ENCODE measurements at places on chromosomes 2 and 18. TPM values are rescaled to one million over a fixed set of nuclear protein-coding genes. Genes with fewer than 3 reads are reported as not detected.
A peak's percentile ranks its signal among the peaks of the same experiment; 100 is the strongest.

HOXD3 gene
- total RNA-seq = 14.8 TPM

NEURL3 gene
- not detected for total RNA-seq

DNA sequence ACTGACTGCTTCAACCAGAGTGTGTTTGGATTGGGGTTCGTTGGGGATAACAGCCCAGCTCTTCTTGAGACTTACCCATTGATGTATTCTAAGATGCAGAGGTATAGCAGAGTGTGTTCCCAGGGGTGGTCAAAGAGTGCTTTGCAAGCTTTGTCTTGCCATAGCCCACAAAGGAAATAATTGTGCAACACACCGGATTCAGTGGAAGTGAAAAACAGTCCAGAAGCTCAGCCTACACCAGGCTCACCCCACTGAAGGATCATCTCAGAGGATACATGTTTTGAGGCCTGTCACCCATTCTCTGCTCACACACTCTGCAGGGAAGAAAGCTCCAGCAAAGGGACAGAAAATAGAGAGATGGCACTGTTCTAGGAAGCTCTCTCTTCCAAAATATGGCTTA lies 9.6 kb downstream of the CACNB4 start:
- DNase-seq = no peak

NOL4 gene
- not detected for total RNA-seq

- no peak for DNase-seq
Measured at GRCh38 chr2:162072181-162072702, 1.8 kb downstream of the DPP4 start.

DNA sequence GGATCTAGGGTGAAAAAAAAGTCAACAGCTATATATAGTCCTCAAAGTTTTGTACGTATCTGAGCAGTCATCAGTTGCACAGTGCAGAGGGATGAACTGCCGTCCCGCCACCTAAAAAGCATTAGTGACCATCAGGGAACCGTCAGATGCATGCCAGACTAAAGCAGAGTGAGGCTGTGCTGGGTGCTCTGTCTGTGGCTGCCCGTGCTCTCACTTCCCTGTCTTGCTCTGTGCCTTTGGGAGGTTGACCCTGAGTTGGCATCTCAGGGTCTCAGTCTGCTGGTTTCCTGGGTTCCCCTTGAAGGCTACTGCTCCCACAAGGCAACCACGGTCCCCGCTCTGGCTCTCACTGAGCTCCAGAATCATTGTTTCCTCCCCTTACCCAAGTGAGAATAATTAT lies 11.1 kb downstream of the CLUL1 start:
- no peak for DNase-seq

DNA sequence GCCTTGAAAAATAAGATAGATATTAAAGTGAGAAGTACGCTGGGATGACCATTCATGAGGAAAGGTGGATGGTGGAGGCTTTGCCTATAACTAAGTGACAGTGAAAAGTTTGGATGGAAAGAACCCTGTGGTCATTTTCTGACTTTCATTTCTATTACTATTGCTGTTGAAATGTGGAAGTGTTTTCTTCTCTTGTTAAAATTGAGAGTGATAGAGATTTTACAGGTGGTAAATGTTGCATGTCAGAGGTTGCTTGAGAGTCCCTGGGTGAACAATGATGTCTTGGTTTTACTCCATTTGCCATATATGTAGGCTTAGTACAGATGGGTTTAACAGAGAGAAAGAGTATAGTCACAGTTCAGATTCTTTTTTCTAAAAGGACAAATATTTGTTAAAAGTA lies 18.4 kb downstream of the NCOA1 start:
- no peak for DNase-seq

GLI2 gene
- total RNA-seq = 39.1 TPM

DNA sequence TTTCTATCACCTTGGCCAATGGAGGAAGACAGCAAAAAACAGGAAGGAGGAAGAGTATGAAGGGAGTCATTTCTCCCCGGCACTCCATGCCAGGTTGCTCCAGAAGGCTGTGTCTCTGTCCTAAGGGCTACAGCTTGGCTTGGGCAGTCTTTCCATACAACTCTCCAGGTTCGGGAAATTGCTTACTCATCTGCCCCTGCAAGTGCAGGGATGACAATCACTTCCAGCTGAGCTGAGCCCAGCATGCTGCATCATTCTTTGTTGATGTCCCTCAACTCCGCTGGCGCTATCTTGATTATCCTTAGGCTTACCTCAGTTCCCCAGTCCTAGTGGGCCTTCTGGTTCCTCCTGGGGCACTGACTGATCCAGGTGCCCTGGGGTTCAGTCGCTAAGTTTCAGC lies 86.9 kb upstream of the COPS8 start:
- DNase-seq = no peak

MEP1B gene
- not detected for total RNA-seq

GRCh38 chr18:49016648-49017539 lies 66.1 kb upstream of the SMAD7 start:
- DNase-seq = no peak

- DNase-seq = no peak
Measured at GRCh38 chr2:201879996-201880395, 73.7 kb downstream of the CDK15 start.

- DNase-seq = no peak
Measured at GRCh38 chr2:23828986-23829385, 97.9 kb downstream of the ATAD2B start.

GRCh38 chr2:234467289-234467688 lies 29.6 kb downstream of the ARL4C start:
- no peak for DNase-seq

DNA sequence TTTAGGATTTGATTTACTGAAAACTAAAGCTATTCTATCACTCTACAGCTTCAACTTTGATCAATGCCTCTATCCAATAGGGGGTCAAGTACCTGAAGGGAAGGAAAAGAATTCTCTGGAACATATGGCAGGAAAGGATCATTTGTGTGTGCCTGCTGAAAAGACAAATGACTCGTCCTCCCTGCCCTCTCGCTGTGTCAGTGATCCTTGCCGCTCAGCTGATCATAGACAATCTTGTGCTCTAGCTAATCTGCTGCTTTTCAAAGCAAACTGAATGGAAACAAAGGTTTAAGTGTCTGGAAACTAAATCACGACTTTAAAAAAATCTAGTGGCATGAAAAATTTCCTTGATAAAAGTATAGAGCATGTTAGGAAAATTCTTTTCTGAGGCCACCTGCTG lies 75.6 kb upstream of the CPO start:
- DNase-seq = no peak

GRCh38 chr2:88754585-88755320 lies 63.3 kb downstream of the RPIA start:
- no peak for DNase-seq

GRCh38 chr2:222548992-222549391 lies 106.9 kb downstream of the FARSB start:
- no peak for DNase-seq

EVX2 gene
- not detected for total RNA-seq

- DNase-seq = no peak
Measured at GRCh38 chr2:174333372-174334277, 1.1 kb upstream of the SP9 start.

LRRC30 gene
- not detected for total RNA-seq

GRCh38 chr18:46040747-46041104 lies 31.3 kb downstream of the PSTPIP2 start:
- DNase-seq = no peak

C2orf78 gene
- not detected for total RNA-seq

LBX2 gene
- total RNA-seq = not detected

DNA sequence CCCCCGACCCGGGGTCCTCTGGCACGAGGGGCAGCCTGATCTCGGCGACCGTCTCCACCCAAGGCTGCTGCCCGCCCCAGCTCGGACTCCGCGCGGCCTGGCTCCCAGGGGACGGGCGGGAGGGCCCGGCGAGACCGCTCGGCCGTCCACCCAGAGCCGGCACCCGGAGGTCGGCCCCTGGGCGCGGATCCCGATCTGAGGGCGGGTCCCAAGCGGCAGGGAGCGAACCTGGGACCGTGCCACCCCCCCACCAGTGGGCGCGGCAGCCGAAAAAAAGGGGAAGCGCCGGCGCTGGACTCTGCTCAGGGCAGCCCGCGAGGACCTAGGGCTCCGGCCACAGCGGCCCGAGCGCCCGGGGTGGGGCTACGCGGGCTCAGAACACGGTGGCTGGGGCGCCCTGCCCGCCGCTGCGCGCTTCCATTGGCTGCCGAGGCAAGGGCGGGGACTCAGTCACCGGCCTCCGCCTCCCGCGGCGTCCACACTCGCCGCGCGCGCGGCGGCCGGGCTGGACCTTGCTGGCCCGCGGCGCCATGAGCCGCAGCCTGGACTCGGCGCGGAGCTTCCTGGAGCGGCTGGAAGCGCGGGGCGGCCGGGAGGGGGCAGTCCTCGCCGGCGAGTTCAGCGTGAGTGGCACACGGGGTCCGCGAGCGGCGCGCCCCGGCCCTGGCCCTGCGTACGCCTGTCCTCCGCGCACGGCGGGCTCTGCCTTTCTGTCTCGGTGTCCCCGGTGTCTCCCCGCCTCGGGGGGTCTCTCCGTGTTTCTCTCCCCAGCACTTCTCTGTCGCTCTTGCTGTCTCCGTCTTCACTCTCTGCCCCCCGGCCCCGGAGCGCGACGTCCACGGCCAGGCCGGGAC lies at the start of gene PTPN18:
Gene PTPN18 (plus strand): TSS at position 479 of the 854 bp plus-strand sequence. CDS start 52 bp downstream, at position 531.
- peak; percentile 88 for DNase-seq

DNA sequence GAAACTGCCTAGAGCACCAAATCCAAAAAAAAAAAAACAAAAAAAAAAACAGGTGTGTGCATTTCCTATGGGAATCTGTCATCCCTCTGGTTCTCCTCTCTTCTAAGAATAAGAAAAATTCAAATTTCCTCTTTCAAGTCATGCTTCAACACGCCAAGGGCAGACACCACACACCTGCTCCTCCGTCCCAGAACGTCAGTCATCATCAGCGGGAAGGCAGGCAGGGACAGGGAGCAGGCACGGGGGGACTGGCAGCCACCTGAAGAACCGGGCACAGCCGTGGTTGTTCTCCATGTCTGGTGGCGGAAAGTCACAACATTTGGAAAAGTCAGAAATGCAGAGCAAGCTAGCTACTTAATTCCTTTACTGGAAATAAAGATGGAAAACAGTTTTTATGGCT lies 214.8 kb downstream of the IKZF2 start:
- no peak for DNase-seq

DNA sequence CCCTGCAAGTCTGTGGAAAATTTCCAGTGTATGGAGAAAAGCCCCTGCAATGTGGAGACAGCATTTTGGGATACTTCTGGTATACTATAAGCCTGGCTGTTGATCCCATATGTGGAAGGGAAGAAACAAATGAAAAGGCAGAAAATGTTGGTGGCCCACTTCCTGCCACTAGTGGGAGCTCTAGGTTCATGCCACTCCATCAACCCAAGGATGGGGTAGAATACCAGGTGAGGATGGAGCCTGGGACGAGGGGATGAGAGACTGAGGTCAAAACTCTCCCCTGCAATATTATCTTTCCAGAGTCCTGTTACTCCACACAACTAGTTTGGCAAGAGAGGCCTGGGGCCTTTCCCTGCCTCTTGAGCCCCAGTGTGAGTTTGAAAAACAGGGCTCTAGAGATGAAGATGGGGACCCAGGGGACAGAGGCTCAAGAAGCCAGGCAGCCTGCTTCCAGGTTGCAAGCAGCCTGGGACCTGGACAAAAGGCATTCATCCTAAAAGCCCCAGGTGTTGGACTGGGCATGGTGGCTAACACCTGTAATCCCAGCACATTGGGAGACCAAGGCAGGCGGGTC lies 31.9 kb downstream of the BMP10 start:
- DNase-seq = no peak

KIAA1328 gene
- 18.7 TPM for total RNA-seq

GRCh38 chr2:201261471-201261870 lies 1.1 kb downstream of the CASP8 start:
- no peak for DNase-seq

- DNase-seq = no peak
Measured at GRCh38 chr2:108634576-108635160, 84.6 kb upstream of the RANBP2 start.

SULT1C4 gene
- total RNA-seq = 14.2 TPM

GRCh38 chr18:49973592-49973991 lies 160.3 kb upstream of the ACAA2 start:
- no peak for DNase-seq

KCNJ13 gene
- total RNA-seq = 0.24 TPM

DNA sequence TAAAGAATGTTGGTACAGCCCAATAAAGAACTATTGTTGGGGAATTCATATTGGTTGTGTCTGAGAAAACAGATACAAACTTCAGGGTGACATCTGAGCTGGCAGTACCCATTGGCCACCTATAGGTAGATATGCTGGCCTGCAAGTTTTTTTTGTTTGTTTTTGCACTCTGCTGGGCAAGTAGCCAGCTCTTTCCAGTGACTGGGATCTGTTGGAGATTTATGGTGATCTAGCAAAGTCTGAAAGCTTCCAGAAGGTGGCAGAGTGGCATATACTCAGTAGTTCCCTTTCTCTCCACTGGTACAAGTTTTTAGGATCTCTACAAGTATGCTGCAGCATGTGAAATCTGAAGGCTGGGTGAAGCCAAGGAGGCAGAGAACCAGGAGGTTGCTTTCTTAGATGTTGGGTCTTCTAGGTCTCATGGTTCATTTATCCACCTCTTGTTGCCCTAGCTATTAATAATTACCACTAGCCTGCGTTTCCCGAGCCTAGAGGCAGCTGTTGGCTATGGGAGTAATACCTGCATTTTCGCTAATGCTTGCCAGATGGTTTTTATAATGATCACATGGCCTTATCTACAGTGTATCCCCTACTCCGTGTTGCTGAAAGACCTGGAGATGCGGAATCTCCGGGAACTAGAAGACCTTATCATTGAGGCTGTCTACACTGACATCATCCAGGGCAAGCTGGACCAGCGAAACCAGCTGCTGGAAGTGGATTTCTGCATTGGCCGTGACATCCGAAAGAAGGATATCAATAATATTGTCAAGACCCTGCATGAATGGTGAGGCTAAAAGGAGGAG lies 9.5 kb downstream of the COPS7B start:
- no peak for DNase-seq

OSBPL6 gene
- 4.2 TPM for total RNA-seq

DNA sequence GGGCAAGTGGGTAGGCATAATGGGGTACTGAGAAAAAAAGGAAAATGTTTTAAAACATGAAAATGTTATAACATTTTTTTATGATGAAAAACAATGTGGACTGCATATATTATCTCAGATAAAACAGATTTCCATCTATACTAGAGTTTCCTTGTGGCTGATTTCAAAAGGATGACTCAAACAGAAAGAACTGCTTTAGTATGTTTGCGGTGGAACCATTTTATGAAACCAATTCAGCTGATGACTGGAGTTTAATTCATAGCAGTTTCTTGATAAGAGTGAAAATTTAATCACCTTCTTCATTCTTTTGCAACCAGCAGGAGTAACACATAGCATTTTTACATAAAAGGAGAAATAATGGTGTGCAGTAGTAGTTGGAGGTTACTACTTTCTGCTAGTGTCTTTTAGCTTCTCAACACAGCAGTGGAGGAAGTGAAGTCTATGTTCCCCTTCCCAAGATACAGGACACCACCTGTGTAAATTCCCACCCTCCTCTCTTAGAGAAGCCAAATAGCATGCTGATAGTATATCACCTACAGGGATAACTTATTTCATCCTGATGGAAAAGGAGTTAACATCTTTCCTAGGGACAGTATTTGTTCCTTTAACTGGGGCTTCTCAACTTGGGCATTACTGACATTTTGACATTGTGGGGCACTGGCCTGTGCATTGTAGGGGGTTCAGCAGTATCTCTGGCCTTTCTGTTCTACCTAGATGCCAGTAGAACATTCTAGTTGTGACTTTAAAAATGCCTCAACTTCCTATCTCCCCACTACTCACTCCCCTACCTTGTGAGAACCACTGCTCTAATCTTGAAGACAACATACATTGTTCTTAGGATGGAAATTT lies 29.9 kb downstream of the PELI1 start:
- no peak for DNase-seq

GRCh38 chr2:22907330-22907729 lies 477.6 kb upstream of the KLHL29 start:
- DNase-seq = no peak
